AG09309 (cell line): ENCODE measurements at places on chromosomes 5 and 9.

- no peak for DNase-seq
Observed at GRCh38 chr5:37015795-37016666, 139.5 kb downstream of the NIPBL start.

DNA sequence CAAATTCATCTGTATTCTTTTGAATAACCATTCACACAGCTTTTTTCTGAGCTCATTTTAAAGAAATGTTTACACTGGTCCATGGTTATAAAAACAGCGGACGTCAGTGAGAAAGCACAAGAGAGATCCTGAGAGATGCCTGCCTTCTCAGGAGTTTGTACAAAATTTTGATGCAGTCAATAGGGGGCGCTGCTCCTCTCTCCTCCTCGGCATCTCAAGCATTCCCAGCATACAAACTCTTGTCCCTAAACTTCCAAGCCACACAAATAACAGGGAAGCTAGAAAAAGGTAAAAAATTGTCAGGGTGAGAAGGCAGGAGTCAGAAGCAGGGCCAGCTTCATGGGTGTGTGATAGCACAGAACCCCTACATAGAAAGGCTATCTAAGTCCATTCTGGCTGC lies 11.2 kb upstream of the CCDC152 start:
- DNase-seq = no peak

GRCh38 chr5:11770310-11770709 lies 133.9 kb downstream of the CTNND2 start:
- no peak for DNase-seq

GRCh38 chr9:135099574-135099973 lies 12.1 kb downstream of the OLFM1 start:
- DNase-seq = no peak

DNA sequence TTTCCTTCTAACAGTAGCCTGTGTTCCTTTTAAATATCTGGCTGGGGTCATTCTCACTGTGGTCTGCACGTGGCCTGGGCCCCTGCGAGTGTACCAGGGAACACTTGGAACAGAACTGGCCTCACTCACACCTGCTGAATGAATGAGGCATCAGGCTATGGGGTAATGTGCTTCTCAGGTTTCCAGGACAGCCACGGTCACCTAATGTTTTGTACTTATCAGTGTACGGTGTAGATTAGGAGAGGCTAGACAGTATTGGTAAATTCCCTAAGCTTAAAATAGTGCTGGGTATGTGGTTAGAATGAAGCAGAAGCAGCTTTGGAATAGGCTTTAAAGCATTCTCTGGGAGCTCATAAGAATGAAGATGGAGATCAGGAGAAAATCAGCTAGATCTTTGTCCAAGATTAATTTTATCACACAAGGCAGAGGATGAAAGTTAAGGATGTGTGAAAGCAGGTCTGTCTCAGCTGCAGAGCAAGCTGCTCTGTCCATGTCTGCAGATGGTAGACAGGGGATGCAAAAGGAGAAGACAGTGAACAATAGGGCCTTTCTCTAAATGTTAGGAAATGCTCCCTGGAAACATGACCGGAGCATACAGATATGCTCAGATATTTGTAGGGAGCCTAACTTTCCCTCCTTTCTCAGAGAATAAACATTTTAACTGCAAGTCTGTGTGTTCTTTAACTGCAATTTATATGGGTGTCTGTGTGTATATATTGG lies 267.5 kb downstream of the NR3C1 start:
- DNase-seq = no peak

DNA sequence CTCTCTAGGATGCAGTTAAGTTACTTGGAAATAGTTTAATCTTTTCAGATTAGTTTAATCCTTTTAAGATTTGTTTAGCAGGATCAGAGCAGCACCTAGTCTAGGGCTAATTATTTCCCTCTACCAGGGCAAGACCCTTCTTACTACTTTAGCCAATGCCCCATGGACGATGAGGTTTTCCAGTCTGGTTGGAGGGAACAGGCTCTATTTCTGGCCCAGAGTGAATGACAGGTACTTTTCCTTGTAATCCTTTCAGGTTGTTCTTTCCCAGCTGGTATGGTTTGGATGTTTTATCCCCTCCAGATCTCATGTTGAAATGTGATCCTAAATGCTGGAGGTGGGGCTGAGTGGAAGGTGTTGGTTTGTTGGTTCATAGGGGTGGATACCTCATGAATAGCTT lies 27.2 kb downstream of the PTTG1 start:
- no peak for DNase-seq

- no peak for DNase-seq
Observed at GRCh38 chr5:3993856-3994473, 398.3 kb downstream of the IRX1 start.
